A549 treated with GW870086 at 1 μM for 4 hours (cell line): ENCODE measurements at places on chromosomes 3 and 15. TPM values are rescaled to one million over a fixed set of nuclear protein-coding genes. Genes with fewer than 3 reads are reported as not detected.

Gene ZCWPW2
- total RNA-seq = not detected in 5 replicates

Gene GOLGA6L4
- total RNA-seq = 0.91 to 1.9 TPM (median 1.3 TPM) in 5 replicates

Gene TMCO5A
- total RNA-seq = not detected in 5 replicates

Gene MED12L
- total RNA-seq = 0.33 to 0.69 TPM (median 0.65 TPM) in 5 replicates

Gene SCG5
- 1.8 to 3.2 TPM (median 2.7 TPM) in 5 replicates for total RNA-seq

Gene GLCE
- 17.5 to 21.0 TPM (median 18.4 TPM) in 5 replicates for total RNA-seq

Gene WNT5A
- 0.42 to 1.1 TPM (median 0.74 TPM) in 5 replicates for total RNA-seq

Gene ALPK3
- 0.03 to 0.48 TPM (median 0.32 TPM) in 5 replicates for total RNA-seq

Gene ANKRD63
- total RNA-seq = 0.25 to 0.41 TPM (median 0.37 TPM) in 5 replicates

Gene ANKUB1
- not detected in 5 replicates for total RNA-seq

Gene TEX55
- not detected in 5 replicates for total RNA-seq

Gene RYR3
- total RNA-seq = 0.01 to 0.23 TPM (median 0.03 TPM) in 4 of 5 replicates, not detected in the other

Gene TPRA1
- total RNA-seq = 43.9 to 56.4 TPM (median 52.9 TPM) in 5 replicates

Gene SH2D7
- not detected in 5 replicates for total RNA-seq

Gene ITGA11
- total RNA-seq = 2.7 to 7.0 TPM (median 4.8 TPM) in 5 replicates

Gene SLC9C1
- total RNA-seq = not detected in 5 replicates

Gene DPPA2
- total RNA-seq = not detected in 5 replicates

Gene DNASE1L3
- 0.35 TPM in 1 of 5 replicates, not detected in the others for total RNA-seq

Gene CDV3
- total RNA-seq = 120 to 134 TPM (median 128 TPM) in 5 replicates

Gene PLCB2
- total RNA-seq = 0.67 to 1.1 TPM (median 0.83 TPM) in 5 replicates

Gene CTXN2
- 0.05 TPM in 1 of 5 replicates, not detected in the others for total RNA-seq

Gene PDE12
- total RNA-seq = 14.4 to 16.8 TPM (median 16.3 TPM) in 5 replicates

Gene DPPA4
- not detected in 5 replicates for total RNA-seq

Gene DHX30
- total RNA-seq = 38.6 to 47.3 TPM (median 43.7 TPM) in 5 replicates

Gene SLC6A11
- total RNA-seq = 0.03 to 0.09 TPM (median 0.05 TPM) in 4 of 5 replicates, not detected in the other

Gene SCN11A
- total RNA-seq = 0.02 TPM in 1 of 5 replicates, not detected in the others

Gene ERC2
- total RNA-seq = not detected in 5 replicates

Gene NDUFB5
- 46.1 to 55.8 TPM (median 47.6 TPM) in 5 replicates for total RNA-seq

Gene TOPAZ1
- total RNA-seq = not detected in 5 replicates

Gene DCBLD2
- 160 to 244 TPM (median 228 TPM) in 5 replicates for total RNA-seq

Gene STRIT1
- total RNA-seq = not detected in 5 replicates

Gene WDR93
- total RNA-seq = 0.10 to 0.19 TPM (median 0.18 TPM) in 5 replicates

Gene GCNT3
- 152 to 158 TPM (median 154 TPM) in 5 replicates for total RNA-seq

Gene ASB14
- total RNA-seq = not detected in 5 replicates

Gene OPA1
- 27.3 to 31.0 TPM (median 30.4 TPM) in 5 replicates for total RNA-seq

Gene PLEKHO2
- total RNA-seq = 5.7 to 6.5 TPM (median 6.1 TPM) in 5 replicates

Gene CHRM5
- total RNA-seq = 0.06 TPM in 1 of 5 replicates, not detected in the others

Gene RBM5
- total RNA-seq = 31.0 to 33.5 TPM (median 33.0 TPM) in 5 replicates

Gene SEMA6D
- total RNA-seq = not detected in 5 replicates

Gene ZBTB20
- total RNA-seq = 0.70 to 2.3 TPM (median 1.3 TPM) in 5 replicates

Gene EPHB1
- total RNA-seq = 0.14 to 0.17 TPM (median 0.16 TPM) in 3 of 5 replicates, not detected in the others

Gene CFAP20DC
- 1.5 to 3.2 TPM (median 2.6 TPM) in 5 replicates for total RNA-seq

Gene CHRD
- 0.20 to 0.65 TPM (median 0.34 TPM) in 5 replicates for total RNA-seq

Gene ARHGEF26
- total RNA-seq = 7.1 to 10.1 TPM (median 8.7 TPM) in 5 replicates

Gene CCR9
- total RNA-seq = not detected in 5 replicates

Gene FSD2
- total RNA-seq = not detected in 5 replicates

Gene ECE2
- not detected in 5 replicates for total RNA-seq

Gene WDR49
- total RNA-seq = not detected in 5 replicates

Gene RTP1
- not detected in 5 replicates for total RNA-seq

Gene SLC6A1
- total RNA-seq = 0.03 TPM in 1 of 5 replicates, not detected in the others

Gene P2RY14
- total RNA-seq = not detected in 5 replicates

Gene KNG1
- total RNA-seq = 0.02 TPM in 1 of 5 replicates, not detected in the others

Gene GRAMD1C
- total RNA-seq = 0.47 to 1.2 TPM (median 0.96 TPM) in 5 replicates

Gene IL17RB
- total RNA-seq = 0.71 to 1.2 TPM (median 0.96 TPM) in 5 replicates

Gene TARS3
- 6.9 to 8.7 TPM (median 7.8 TPM) in 5 replicates for total RNA-seq

Gene ABCC5
- 12.1 to 17.6 TPM (median 16.2 TPM) in 5 replicates for total RNA-seq
